HTR-8/SVneo (cell line): ENCODE measurements at places on chromosomes 3 and 15.
A peak's percentile ranks its signal among the peaks of the same experiment; 100 is the strongest.

DNA sequence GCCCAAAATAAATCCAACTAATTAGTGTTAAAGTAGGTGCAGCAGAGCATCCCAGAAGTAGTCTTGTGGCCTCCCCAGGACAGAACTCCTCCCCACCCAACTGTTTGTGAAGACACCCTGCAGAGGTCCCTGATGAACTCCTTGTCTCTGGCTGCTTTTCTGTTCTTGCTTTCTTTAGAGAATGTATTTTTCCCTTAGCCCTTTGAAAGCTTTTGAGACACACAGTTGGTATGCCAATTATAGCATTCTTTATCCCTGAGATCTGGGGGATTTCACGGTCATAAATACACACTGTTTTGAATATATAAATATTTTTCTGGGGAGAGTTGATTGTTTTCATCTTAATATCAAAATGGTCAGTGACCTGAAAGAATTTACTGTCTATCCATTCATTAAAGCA lies 9.8 kb downstream of the TFG start:
- DNase-seq = no peak

GRCh38 chr3:141556034-141556433 lies 69.2 kb downstream of the RASA2 start:
- DNase-seq = no peak

DNA sequence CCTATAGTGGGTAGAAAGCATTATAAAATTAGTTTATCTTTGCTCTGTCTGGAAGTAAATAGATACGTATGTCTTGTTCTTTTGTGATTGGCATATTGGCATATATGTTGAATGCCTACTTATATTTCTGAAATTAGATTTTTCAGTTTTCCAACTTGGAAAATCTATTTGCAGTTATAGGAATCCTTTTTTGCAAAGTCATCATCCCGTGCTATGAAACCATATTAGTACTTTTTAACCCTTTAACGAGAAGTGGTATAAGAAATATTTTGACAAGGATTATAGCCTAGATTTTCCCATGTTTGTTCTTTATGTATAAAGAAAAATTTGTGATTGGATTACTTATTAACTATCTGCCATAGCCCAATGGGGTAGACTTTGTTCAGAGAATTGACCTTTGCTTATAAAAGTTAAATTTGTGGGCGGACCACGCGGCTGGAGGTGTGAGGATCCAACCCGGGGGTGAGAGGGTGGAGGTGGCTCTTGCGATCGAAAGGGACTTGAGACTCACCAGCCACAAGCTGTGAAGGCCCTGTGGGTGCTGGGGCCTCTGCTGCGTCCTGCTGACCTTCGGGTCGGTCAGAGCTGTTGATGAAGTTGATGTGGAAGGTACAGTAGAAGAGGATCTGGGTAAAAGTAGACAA lies 5.9 kb downstream of the LRRC28 start:
- no peak for DNase-seq

DNA sequence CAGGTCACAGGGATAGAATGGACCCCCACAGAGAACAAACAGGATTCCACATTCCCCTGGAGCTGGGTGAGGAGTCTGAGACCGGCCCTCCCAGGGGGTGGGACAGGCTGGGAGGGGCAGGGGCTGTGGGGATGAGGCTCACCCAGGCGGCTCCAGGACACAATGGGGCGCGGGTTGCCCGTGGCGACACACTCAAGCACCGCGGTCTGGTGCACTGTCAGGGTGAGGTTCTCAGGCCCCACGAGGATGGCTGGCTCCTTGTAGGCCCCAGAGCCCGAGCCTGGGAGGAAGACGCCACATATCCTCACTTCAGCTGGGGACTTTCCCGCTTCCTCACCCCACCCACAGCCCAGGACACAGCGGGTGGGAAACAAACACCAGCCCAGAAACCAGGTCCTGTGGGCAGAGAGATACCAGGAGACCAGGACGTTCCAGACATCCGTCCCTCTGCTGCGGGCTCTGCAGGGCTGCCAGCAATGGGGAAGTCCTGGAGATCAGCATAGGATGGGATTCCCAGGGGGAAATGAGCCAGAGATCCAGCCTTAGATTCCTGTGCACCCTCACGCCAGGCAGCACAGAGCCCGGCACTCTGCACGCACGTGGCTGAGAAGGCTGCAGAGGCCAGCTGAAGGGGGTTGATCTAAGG lies 30.2 kb downstream of the RNU5B-1 start:
- no peak for DNase-seq

DNA sequence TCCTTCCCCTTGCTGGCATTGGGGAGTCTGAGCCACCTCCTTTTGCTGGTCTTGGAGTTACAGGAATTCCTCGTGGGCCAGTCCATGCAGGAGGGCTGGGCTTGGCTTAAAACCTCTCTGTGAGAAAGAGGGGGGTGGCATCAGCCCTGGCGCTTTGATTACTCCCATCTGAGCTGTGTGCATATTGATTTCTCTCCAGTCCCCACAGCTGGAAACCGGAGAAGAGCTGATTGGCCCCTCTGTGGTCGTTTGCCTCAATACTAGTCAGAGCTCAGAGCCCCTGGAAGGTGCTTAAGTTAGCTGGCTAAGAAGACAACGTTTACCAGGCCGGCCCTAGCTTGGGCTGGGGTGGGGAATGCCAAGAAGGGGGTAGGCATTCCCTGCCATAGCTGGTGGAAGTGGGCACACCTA lies 4.0 kb upstream of the RASGRF1 start:
- no peak for DNase-seq

GRCh38 chr15:72735111-72735510 lies 48.4 kb downstream of the ADPGK start:
- no peak for DNase-seq

GRCh38 chr3:123993818-123994217 lies 1.9 kb upstream of the ROPN1 start:
- no peak for DNase-seq

DNA sequence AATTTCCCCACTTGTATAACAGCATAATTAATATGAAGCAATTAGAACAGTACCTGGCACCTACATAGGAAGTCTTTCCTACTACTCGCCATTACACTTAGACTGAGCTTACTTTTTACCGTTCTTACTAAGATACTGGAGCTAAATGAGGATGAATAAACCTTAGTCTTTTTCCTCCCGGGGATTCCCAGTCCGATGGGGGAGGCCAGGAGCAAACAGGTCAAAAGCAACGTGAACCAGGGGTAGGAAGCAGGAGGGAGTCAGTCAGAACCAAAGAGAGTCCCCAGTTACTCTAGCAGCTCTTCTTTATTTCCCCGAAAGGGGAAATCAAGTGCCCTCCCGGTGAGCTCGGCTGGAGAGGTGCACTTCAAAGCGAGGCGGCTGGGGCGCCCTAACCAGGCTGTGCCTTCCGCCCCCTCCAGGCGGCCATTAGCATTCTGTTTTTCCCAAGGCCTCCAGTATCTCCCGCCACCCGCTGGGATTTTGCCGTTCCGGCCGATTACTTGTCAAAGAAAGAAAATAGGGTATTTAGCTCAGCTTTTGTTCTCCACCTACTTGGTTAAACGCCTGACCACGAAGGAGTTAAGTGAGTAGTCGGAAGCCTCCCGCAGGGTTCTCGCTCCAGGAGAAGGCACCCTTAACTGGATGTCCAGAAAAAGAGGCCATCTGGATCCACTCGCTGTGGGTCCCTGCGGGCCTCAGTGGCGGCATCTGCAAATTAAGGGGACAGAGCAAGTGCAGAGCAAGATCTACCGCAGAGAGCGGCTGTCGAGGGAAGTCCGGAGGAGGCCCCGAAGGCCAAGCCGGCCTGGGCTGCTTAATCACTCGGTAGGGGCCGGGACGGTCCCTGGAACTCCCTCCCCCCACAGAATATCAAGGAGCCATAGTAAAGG lies 6.3 kb upstream of the EOMES start:
- DNase-seq = no peak

- no peak for DNase-seq
These were observed 219.6 kb downstream of the WDR72 start for GRCh38 chr15:53539878-53540277.

GRCh38 chr3:21392526-21392925 lies 358.5 kb downstream of the ZNF385D start:
- no peak for DNase-seq

GRCh38 chr3:186821429-186822387 lies 15.4 kb upstream of the RFC4 start:
- peak; percentile 48 for DNase-seq

DNA sequence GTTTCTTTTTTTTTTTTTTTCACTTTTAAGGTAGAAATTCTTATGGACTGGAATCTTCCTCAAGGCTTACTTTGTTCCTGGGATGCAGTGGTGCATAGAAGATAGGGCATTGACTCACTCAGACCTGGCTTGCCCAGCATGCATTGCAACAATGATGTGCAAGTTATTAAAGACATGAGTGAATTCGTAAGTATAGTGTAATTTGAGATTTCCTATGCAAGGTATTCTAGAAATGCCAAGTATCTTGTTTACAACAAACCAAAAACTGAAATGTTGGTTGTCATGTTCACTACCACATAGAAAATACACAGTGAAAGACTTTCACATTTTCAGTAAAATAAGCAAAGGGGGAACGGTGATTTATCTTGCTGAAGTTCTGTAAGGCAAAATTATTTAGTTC lies 56.5 kb upstream of the FNDC3B start:
- DNase-seq = peak; percentile 65
